ENCODE measurements at places on chromosomes 12 and 14.

DNA sequence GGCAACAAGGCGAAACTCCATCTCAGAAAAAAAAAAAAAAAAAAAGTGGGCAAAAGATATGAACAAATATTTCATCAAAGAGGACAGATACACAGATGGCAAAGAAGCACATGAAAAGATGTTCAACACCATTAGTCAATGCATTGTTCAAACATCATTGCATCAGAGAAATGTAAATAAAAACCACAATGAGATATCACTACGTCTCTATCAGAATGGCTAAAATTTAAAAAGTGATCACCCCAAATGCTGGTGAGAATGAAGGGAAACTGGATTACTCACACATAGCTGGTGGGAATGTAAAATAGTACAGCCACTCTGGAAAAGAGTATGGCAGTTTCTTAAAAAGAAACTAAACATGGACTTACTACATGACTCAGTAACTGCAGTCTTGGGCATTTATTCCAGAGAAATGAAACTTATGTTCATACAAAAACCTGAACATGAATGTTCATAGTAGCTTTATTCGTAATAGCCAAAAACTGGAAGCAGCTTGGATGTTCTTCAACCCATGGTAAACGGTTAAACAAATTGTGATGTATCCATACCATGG is 3.6 kb downstream of the L2HGDH start:
- no peak for DNase-seq

DNA sequence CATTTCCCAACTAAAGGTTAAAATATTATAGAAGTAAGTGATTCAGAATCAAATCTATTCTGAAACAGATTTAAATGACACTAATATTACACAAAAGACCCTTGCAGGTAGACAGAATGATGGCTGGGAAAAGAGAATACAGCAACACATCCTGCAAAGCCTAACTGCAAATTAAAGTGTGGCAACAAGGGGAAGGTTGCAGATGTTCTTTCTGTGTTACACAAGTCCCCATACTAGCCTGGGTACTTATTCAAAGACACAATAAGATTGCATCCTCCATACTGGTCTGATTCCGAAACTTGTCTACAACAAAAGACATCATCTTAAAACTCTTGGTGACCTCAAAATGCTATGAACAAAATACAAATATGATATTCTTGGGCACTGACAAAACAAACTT is 50.5 kb downstream of the R3HDM2 start:
- no peak for DNase-seq

GRCh38 chr14:103052407-103052806 is 4.9 kb downstream of the CDC42BPB start:
- DNase-seq, result no peak

GRCh38 chr12:87305481-87305880 is 723.7 kb downstream of the C12orf50 start:
- no peak for DNase-seq

- DNase-seq, result no peak
Measured at GRCh38 chr14:23431486-23431885, 4.0 kb downstream of the MYH7 start.

GRCh38 chr12:4047421-4047820 is 174.2 kb upstream of the PARP11 start:
- no peak for DNase-seq

- no peak for DNase-seq
Measured at GRCh38 chr12:47105914-47106674, 26.3 kb upstream of the AMIGO2 start.

- DNase-seq, result no peak
Measured at GRCh38 chr14:58912799-58913432, 275.2 kb downstream of the DACT1 start.

DNA sequence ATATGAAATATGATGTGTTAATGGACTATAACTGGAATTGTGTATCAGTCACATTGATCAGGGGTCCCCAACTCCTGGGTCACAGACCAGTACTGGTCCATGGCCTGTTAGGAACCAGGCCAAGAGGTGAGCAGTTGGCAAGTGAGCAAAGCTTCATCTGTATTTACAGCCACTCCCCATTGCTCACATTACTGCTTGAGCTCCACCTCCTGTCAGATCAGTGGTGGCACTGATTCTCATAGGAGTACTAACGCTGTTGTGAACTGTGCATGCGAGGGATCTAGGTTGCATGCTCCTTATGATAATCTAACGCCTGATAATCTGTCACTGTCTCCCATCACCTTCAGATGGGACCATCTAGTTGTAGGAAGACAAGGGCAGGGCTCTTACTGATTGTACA is 72.3 kb downstream of the CDK17 start:
- DNase-seq, result no peak

- no peak for DNase-seq
Measured at GRCh38 chr12:53324113-53324778, 2.8 kb upstream of the AAAS start.

- DNase-seq, result no peak
Measured at GRCh38 chr12:30805959-30806358, 51.2 kb upstream of the CAPRIN2 start.

DNA sequence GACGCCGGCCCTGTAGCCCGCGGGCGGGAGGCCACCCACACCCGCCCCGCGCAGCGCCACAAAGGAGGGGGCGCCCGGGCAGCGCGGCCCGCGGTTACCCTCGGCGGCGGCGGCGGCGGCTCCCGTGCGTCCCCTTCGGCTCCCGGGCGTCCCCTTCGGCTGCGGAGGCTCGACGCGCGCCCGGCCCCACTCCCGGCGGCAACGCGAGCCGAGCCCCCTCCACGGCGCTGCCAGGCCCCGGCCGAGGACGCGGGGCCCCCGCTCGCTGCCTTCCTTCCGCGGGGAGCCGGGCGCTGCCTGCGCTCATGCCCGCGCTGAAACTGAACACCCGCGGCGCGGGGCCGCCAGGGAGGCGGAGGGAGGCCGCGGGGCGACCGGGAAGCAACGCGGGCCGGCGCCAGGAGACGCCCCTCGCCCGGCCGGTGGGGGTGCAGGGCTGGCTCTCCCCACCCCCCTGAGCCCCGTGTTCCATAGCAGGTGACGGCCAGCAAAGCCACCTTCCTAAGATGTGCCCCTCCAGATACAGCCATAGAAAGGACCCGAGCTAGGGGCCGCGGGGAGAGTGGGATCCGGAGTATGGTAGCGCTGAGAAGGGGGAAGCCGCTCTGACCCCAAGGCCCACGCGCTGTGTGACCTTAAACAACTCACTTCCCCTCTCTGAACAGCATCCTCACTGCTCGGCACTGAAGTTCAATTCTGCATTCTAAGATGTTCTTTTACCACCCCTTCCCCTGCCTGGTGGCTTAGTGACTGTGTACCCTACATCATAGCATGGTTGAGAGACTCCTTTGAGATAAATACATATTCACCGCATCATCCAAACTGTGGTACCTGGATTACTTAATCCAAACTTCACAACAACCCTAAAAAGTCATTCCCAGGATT is 42.8 kb downstream of the KDM2B start:
- no peak for DNase-seq

GRCh38 chr12:108516511-108517275 is 1.6 kb downstream of the FICD start:
- DNase-seq, result no peak

GRCh38 chr12:48817873-48818830 is at the start of gene CACNB3:
Gene CACNB3, plus strand, starts transcription at chr12:48818496. Its CDS starts 434 bp downstream, at chr12:48818930.
- DNase-seq, result peak; percentile 77

- no peak for DNase-seq
Measured at GRCh38 chr12:21538061-21538653, 12.1 kb downstream of the SPX start.

GRCh38 chr14:83379436-83379835 is 1845.8 kb upstream of the SEL1L start:
- DNase-seq, result no peak

GRCh38 chr12:54128416-54128815 is 60.4 kb downstream of the SMUG1 start:
- DNase-seq, result no peak

- no peak for DNase-seq
Measured at GRCh38 chr12:25651931-25652330, 98.8 kb upstream of the LMNTD1 start.

- no peak for DNase-seq
Measured at GRCh38 chr14:102646615-102647014, 54.2 kb downstream of the RCOR1 start.

DNA sequence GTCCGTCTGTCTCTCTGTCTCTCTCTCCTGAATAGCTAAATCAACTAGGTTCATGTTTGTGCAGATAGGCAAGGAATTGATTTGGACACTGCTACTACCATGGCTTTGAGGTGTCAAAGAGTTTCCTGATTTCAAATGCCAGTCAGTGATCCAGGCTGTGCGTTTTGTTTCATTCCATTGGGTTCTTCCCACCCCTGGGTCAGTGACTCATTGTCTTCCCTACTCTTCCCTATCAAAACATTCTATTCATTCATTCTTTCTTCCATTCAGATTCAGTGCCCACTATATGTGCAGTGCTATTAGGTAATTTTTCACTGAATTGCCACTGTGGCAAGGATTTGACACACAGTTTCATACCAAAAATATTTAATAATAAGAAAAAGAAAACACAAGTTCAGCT is 50.4 kb downstream of the RPH3A start:
- no peak for DNase-seq

DNA sequence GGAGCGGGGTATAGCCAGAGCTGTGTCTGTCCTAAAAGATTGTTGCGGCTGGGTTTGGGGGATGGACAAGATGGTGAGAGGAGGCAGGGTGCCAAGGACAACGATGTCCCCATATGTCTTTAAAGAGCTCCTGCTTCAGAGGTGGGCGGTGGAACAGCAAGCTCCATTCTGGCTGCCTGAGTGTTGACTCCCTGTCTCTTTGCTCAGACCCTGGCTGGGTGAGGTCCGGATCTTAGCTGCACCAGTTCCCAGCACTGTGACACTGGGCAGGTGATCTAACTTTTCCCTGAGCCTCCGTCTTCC is 8.3 kb upstream of the WSCD2 start:
- DNase-seq, result no peak

- no peak for DNase-seq
Measured at GRCh38 chr12:44777044-44777443, 99.1 kb downstream of the NELL2 start.

DNA sequence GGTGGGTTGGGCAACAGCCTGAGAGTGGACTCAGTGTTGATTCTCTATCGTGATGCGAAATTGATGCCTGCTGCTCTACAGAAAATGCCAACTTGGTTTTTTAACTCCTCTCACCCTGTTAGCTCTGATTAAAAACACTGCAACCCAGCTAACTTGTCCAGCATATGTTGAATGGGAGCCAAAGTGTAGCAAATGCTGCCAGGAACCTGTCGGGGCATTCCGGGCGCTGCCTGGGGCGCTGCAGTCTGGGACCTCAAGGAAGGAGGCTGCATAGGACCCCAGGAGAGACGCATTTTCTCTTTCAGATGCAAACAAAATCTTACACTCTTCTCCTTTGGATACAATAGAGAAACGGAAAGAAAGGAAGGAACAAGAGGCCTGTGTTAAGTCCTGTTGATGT is 3.9 kb downstream of the B3GNT4 start:
- peak; percentile 40 for DNase-seq

DNA sequence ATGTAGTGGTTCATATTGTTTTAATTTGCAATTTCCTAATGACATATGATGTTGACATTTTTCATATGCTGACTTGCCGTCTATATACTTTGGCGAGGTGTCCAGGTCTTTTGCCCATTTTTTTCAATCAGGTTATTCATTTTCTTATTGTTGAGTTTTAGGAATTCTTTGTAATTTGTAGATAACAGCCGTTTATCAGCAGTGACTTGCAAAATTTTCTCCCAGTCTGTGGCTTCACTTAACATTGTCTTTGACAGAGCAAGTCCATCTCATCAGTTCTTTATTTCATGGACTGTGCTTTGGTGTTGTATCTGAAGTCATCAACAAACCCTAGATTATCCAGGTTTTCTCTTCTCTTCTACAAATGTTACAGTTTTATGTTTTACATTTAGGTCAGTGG is 12.6 kb upstream of the KLHDC2 start:
- DNase-seq, result no peak

GRCh38 chr12:80212938-80213645 is 113.8 kb downstream of the OTOGL start:
- no peak for DNase-seq

GRCh38 chr12:57459055-57459749 is 383 bp upstream of the GLI1 start:
- DNase-seq, result peak; percentile 94

DNA sequence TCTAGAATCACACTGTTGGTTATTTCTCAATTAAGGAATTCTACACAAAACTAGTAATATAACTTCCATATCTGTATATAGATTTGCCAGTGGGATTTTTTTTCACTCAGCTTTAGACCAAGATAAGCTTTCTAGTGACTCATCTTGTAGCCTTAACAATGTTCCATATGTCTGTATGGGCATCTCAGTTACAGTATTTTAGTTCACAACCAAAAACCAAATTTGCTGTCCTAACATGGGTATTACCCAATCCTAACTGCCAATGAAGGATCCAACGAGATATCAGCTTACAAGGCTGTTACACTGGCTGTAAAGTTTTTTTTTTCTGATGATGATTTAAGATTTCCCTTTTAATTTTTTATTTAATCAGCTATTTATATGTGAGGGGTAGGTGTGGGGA is 31.5 kb upstream of the KRR1 start:
- no peak for DNase-seq

DNA sequence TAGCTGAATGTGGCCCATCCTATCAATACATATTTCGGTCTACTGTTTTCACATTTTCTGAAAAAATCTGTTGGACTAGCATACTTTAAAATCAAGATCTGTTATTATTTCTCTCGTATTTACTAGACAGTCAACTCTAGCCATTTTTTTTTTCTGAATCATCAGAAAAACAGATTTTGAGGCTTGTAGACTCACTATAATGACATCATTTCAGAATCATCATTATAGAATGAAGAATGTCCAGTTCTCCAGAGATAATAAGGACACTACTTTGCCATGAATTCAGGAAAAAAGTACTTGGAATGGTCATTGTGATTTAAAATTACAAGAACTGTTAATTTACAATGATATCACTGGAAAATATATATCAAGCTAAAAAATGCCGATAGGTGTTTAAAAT is 589.8 kb downstream of the KCNH5 start:
- no peak for DNase-seq

DNA sequence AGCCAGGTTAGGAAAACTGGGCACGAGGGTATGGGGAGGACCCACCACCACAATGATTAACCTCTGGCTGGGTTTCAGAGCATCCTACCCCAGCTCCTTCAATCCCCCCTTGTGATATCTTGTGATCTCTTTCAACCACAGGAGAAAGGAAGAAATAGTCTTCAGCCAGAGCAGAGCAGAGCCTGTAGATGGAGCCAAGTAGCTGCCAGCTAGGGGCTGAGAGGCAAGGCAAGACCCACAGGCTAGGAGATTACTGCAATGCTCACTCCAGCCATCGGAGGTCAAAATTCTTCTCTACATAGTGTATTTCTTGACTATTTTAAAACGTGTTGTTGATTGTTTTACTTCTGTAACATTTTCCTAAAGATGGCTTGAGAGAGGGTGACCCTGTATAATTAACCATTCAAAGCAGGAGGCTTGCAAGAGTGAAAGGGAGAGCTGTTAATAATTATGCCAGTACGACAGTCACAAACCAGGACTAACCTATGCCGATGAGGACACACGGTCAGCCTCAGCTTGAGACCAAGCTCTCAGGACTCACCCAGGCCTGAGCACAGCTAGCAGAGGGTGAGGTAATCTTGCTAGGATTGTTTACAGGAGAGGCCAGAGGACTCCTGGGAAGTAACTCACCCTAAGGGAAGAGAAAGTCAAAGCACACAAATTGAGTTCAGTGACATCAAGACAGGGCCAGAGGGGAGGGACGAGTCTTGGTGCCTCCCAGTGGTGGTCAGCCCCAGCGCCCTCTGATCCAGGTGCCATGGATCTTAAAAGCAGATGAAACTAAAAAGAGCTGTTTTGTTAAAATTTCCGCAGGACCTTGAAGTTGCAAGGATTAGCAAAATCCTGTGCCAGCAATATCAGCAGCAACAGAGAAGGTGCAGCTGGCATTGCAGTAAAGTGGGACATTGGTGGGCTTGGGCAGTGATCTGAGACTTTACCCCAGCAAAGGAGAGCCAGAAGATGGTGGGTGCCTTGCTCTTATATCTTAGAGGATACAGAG is 29.8 kb upstream of the CDKN3 start:
- peak; percentile 52 for DNase-seq

All from G401 (cell line).